Activated naive CD4-positive, alpha-beta T cell treated with anti-CD3 and anti-CD28 coated beads for 36 hours (primary cell): ENCODE measurements at places on chromosomes 6 and 20. TPM values are rescaled to one million over a fixed set of nuclear protein-coding genes. Genes with fewer than 3 reads are reported as not detected.
A peak's percentile ranks its signal among the peaks of the same experiment; 100 is the strongest.

DEFB121 gene
- not detected for total RNA-seq

KCNK16 gene
- not detected for total RNA-seq

DLL1 gene
- total RNA-seq: 3.2 TPM

ME1 gene
- not detected for total RNA-seq

RNF144B gene
- total RNA-seq: 3.2 TPM

FRK gene
- not detected for total RNA-seq

ULBP1 gene
- total RNA-seq: 2.6 TPM

CALHM4 gene
- total RNA-seq: not detected

KIAA0408 gene
- 3.1 TPM for total RNA-seq

SMOC2 gene
- total RNA-seq: not detected

WFDC5 gene
- not detected for total RNA-seq

BANF2 gene
- not detected for total RNA-seq

SGK2 gene
- total RNA-seq: 0.27 TPM

GRCh38 chr6:122214605-122215318 is 184.7 kb upstream of the HSF2 start:
- H3K4me3 ChIP-seq: no peak overlapping the region
- no peaks in the 10 kb centered on the region for H3K4me1 ChIP-seq
- no peak overlapping the region for H3K27ac ChIP-seq
- no peak for DNase-seq

- no peak overlapping the region for H3K4me3 ChIP-seq
- H3K36me3 ChIP-seq: no peaks in the 10 kb centered on the region
- DNase-seq: no peak
- H3K27ac ChIP-seq: no peak overlapping the region
- H3K4me1 ChIP-seq: peaks cover 3% of the 10 kb centered on the region
- peaks cover 16% of the 10 kb centered on the region for H3K27me3 ChIP-seq
These were observed 5.3 kb downstream of the SLC22A2 start for GRCh38 chr6:160253292-160253691.

- H3K36me3 ChIP-seq: peaks cover 45% of the 10 kb centered on the region
- H3K27ac ChIP-seq: no peak overlapping the region
- no peak overlapping the region for H3K4me3 ChIP-seq
- H3K27me3 ChIP-seq: no peaks in the 10 kb centered on the region
- DNase-seq: peak; percentile 64
These were observed 136.3 kb downstream of the ZMYND8 start for GRCh38 chr20:47220161-47220582.

DNA sequence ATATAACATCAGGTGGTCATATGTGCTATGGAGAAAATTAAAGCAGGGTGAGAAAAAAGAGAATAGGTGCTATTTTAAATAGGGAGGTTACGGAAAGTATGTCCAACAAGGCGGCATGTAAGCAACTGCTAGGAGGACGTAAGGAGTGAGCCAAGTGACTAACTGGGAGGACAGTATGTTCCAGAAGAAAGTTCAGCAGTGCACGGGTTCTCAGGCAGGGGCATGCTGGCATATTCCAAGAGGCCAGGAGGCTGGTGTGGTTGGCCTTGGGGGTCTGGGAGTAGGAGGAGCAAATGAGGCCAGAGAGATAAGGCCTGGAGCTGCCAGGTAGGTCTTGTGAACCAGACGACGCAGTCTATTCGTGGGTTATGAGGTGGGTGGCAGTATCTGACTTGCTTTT is 112.4 kb downstream of the ARMC2 start:
- H3K4me3 ChIP-seq: no peak overlapping the region
- H3K27ac ChIP-seq: no peak overlapping the region
- H3K4me1 ChIP-seq: peaks cover 5% of the 10 kb centered on the region
- DNase-seq: no peak
- no peaks in the 10 kb centered on the region for H3K36me3 ChIP-seq
- H3K27me3 ChIP-seq: no peaks in the 10 kb centered on the region

DNA sequence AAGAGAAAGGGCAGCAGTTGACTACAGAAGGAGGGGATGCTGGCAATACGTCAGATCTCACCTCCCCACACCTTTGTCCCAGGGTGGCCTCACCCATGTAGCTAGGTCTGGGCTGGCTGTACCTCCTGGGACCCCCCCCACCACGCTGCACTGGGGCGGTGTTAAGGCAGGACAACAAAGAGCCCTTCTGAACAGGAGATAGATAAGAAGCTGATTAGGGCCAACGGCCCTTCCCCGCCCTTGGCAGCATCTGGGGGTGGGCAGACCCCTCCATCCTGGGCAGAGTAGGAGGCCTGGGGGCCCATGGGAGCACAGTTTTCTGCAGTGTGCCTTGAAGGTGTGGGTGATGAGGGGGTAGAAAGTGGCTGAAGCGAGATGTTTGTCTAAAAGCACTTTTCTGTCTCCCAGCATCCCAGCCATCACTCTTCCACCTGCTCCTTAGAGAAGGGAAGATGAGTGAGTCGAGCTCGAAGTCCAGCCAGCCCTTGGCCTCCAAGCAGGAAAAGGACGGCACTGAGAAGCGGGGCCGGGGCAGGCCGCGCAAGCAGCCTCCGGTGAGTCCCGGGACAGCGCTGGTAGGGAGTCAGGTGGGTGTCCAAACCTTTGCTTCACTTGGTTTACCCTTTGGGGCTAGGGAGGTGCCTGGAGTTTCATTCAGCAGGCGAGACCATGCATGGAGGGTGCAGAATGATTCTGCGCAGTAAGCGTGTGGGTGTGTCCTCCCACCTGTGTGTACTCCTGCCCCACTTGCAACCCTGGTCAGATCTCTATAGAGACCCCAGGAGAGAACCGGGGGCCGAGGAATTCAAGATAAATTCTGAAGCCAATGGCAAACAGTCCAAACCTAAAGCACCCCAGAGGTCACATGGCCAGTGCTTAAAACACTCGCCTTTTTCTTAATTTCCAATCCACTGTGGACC is 3.9 kb downstream of the HMGA1 start:
- H3K36me3 ChIP-seq: peaks cover 62% of the 10 kb centered on the region
- H3K27ac ChIP-seq: peak overlapping the region; percentile 97
- H3K4me1 ChIP-seq: peaks cover 76% of the 10 kb centered on the region
- no peak overlapping the region for H3K4me3 ChIP-seq
- no peaks in the 10 kb centered on the region for H3K27me3 ChIP-seq

- no peak overlapping the region for H3K4me3 ChIP-seq
- H3K27me3 ChIP-seq: peaks cover 8% of the 10 kb centered on the region
- no peak overlapping the region for H3K27ac ChIP-seq
These were observed 57.0 kb downstream of the GMDS start for GRCh38 chr6:2188397-2188796.

- H3K4me3 ChIP-seq: no peak overlapping the region
- DNase-seq: no peak
- no peak overlapping the region for H3K27ac ChIP-seq
These were observed 149.4 kb upstream of the BMP2 start for GRCh38 chr20:6618051-6618450.

- no peaks in the 10 kb centered on the region for H3K36me3 ChIP-seq
- H3K4me1 ChIP-seq: peaks cover 5% of the 10 kb centered on the region
- no peak overlapping the region for H3K4me3 ChIP-seq
These were observed 3.8 kb downstream of the RSPO4 start for GRCh38 chr20:998231-998830.

DNA sequence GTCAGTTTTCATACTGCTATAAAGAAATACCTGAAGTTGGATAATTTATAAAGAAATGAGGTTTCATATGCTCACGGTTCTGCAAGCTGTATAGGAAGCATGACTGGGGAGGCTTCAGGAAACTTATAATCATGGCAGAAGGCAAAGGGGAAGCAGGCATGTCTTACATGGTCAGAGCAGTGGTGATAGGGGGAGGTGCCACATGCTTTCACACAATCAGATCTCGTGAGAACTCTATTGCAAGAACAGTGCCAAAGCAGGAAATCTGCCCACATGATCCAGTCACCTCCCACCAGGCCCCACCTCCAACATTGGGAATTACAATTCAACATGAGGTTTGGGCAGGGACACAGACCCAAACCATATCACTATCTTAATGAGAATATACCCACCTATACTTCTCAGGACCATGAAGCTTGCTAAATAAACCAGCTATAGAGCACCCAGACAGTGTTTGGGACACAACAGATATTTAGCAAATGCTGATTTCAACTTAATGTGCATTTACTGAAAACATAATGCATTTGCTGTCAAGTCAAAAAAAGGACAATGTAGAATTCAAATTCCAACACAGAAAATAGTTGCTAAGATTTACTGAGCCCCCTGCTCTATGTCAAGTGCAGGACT is 63.8 kb downstream of the TNFRSF21 start:
- H3K27ac ChIP-seq: no peak overlapping the region
- H3K4me1 ChIP-seq: peaks cover 39% of the 10 kb centered on the region
- no peaks in the 10 kb centered on the region for H3K36me3 ChIP-seq
- DNase-seq: no peak
- no peak overlapping the region for H3K4me3 ChIP-seq
- no peaks in the 10 kb centered on the region for H3K27me3 ChIP-seq

- H3K36me3 ChIP-seq: peaks cover 21% of the 10 kb centered on the region
- no peaks in the 10 kb centered on the region for H3K4me1 ChIP-seq
- no peaks in the 10 kb centered on the region for H3K27me3 ChIP-seq
- no peak overlapping the region for H3K27ac ChIP-seq
These were observed 13.1 kb downstream of the MICA start for GRCh38 chr6:31416394-31417014.

- H3K4me1 ChIP-seq: no peaks in the 10 kb centered on the region
- no peaks in the 10 kb centered on the region for H3K36me3 ChIP-seq
- peaks cover 2% of the 10 kb centered on the region for H3K27me3 ChIP-seq
- no peak overlapping the region for H3K27ac ChIP-seq
These were observed 8.0 kb upstream of the COL21A1 start for GRCh38 chr6:56255349-56255748.

GRCh38 chr6:11616200-11616611 is 78.7 kb downstream of the TMEM170B start:
- H3K36me3 ChIP-seq: no peaks in the 10 kb centered on the region
- no peak overlapping the region for H3K4me3 ChIP-seq
- H3K27me3 ChIP-seq: no peaks in the 10 kb centered on the region
- H3K4me1 ChIP-seq: no peaks in the 10 kb centered on the region
- H3K27ac ChIP-seq: no peak overlapping the region

DNA sequence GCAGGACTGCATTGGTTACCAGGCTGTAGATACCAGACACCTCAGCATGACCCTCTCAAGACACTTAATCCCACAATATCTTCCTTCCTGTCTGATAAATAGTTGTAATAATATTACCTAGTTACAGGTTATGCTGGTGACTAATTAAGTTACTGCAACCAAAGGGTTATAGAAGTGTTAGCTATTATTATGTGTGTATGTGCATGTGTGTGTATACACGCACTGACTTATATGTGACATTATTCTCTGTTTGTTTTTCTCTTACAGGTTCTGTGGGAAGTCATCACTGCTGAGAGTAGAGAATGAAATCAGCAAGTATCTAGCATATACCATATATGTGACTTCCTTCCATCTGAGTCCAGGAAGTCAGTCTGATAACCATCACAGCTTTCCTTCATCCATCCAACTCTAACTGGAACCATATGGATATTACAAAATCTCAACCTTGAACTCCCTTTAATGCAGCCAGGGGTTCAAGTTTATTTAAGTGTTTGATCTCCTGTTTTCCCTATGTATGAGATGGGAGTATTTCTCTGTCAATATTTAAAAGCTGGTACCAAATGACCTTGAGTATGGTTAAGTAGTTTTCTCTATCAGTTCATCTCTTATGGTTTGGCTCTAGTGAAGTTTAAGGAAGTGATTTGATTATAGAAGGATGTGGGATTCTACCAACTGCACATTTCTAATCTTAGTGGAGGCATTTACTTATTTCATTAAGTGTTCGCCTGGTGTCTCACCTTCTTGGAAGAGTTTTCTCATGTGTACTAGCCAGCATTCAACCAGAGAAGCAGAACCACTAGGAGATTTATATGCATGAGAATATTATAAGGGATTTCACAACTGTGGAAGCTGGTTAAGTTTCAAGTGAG is 313.2 kb downstream of the HIVEP2 start:
- DNase-seq: no peak
- H3K27ac ChIP-seq: no peak overlapping the region
- H3K4me3 ChIP-seq: no peak overlapping the region
- peaks cover 17% of the 10 kb centered on the region for H3K4me1 ChIP-seq

- H3K4me3 ChIP-seq: no peak overlapping the region
- H3K4me1 ChIP-seq: no peaks in the 10 kb centered on the region
These were observed 111.5 kb upstream of the KCNG1 start for GRCh38 chr20:51134405-51134804.

GRCh38 chr20:21309678-21310467 is 6.7 kb downstream of the XRN2 start:
- peaks cover 34% of the 10 kb centered on the region for H3K36me3 ChIP-seq
- H3K27ac ChIP-seq: no peak overlapping the region
- H3K27me3 ChIP-seq: no peaks in the 10 kb centered on the region
- H3K4me1 ChIP-seq: peaks cover 74% of the 10 kb centered on the region
- H3K4me3 ChIP-seq: no peak overlapping the region
- no peak for DNase-seq

GRCh38 chr20:63223121-63223825 is 7.3 kb upstream of the YTHDF1 start:
- H3K4me1 ChIP-seq: no peaks in the 10 kb centered on the region
- H3K27ac ChIP-seq: no peak overlapping the region

- H3K4me3 ChIP-seq: no peak overlapping the region
- no peaks in the 10 kb centered on the region for H3K27me3 ChIP-seq
- H3K27ac ChIP-seq: no peak overlapping the region
- no peak for DNase-seq
- H3K36me3 ChIP-seq: no peaks in the 10 kb centered on the region
- peaks cover 3% of the 10 kb centered on the region for H3K4me1 ChIP-seq
These were observed 38.3 kb upstream of the SMLR1 start for GRCh38 chr6:130788954-130789353.

GRCh38 chr6:129215916-129216520 is 333.1 kb downstream of the LAMA2 start:
- H3K4me1 ChIP-seq: no peaks in the 10 kb centered on the region
- H3K4me3 ChIP-seq: no peak overlapping the region
- H3K27me3 ChIP-seq: peaks cover 4% of the 10 kb centered on the region
- no peak for DNase-seq
- no peaks in the 10 kb centered on the region for H3K36me3 ChIP-seq

- H3K36me3 ChIP-seq: no peaks in the 10 kb centered on the region
- no peaks in the 10 kb centered on the region for H3K27me3 ChIP-seq
These were observed 79.2 kb downstream of the CBFA2T2 start for GRCh38 chr20:33568868-33569801.

- H3K4me3 ChIP-seq: no peak overlapping the region
- H3K27me3 ChIP-seq: no peaks in the 10 kb centered on the region
- DNase-seq: no peak
- H3K36me3 ChIP-seq: peaks cover 12% of the 10 kb centered on the region
- no peak overlapping the region for H3K27ac ChIP-seq
These were observed 47.2 kb downstream of the CDK19 start for GRCh38 chr6:110768057-110768456.
